SHP77 (cell line): ENCODE measurements at places on chromosomes 12 and 14.
A peak's percentile ranks its signal among the peaks of the same experiment; 100 is the strongest.

DNA sequence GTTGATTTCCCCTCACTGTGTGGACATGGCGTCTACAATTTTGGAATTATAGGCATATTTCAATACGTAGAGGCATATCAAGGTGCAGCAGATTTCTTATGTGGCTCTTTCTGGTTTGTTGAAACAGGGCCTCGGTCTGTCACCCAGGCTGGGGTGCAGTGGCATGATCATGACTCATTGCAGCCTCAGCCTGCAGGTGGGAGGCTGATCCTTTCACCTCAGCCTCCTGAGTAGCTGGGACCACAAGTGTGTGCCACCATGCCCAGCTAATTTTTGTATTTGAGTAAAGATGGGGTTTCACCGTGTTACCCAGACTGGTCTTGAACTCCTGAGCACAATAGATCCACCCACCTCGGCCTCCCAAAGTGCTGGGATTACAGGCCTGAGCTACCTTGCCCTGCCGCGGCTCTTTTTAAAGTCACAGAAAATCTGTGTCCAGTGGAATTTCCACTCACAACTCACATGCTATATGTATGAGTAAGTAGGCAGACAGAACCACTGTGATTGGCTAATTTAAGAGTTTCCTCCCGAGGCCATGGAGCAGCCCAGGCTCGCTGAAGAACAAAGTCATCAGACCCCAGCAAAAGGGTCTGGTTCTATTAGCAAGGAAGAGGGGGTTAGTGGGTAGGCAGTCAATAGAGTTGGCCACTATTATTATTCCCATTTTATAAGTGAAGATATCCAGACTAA, 9.1 kb downstream of the GNG2 start:
- DNase-seq = no peak

DNA sequence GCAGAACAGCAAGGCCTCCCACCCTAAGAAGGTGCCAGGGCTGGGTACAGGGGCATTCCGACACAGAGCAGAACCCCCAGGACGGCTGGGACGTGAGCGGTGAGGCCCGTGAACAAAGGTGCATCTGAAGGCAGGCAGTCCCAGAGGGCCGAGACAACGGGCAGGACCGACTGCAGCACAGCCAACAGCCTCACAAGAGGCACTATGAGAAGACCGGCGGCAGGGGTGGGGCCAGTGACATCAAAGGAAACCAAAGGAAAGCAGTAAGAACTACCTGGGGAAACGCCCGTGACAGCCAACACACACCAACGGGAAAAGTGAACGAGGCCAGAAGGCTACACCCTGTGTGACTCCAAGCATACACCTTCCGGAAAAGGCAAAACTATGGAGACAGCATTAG, 9.1 kb downstream of the BTBD6 start:
- no peak for DNase-seq

DNA sequence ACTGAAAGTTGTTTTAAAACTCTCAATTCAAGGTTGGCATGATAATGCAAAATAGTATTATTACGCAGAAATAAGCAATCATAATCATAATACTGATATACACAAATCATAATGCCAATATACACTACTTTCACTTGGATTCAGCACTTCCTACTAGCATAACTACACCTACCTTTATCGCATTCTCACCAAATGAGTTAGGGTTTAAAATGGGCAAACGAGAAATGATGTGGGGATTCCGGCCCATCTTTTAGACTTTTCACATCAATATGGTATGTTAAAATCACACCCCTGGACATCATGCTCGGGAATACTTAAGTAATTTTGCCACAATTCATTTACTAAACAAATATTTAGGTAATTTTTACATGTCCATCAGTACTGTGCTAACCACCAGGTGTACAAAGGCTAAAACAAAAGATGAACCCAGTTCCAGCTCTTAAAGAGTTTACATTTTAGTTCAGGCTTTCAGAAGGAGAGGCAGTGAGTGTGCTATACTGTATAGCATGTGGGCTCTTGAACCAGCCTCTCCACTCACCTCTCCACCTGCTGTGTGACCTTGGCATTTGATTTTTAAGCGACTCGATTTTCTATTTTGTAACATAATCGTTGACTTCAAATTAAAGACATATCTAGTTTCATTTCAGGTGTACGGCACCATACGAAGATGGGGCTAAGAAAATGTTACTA, 1.1 kb upstream of the USP15 start:
- peak; percentile 59 for DNase-seq

DNA sequence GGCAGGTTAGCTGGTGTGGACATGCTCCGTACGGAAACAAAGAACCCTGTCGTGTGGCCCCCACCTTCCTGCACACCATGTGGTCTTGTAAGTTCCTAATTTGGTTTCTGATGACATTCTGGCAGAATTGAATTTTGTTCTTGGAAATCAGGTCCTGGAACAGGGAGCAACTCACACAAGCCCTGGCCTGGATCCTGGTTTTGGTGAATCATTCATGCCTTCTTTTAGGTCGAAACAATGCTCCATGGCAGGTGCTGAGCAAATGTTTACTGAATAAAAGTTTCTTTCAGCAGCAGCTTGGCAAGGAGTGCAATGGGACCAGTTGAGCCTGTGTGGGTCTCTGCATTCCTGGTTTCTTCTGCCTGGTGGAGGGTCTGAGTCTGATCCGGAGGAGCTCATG, 978.4 kb downstream of the BCL11B start:
- no peak for DNase-seq

GRCh38 chr14:62206456-62206855, 444.2 kb downstream of the SNAPC1 start:
- DNase-seq = no peak

DNA sequence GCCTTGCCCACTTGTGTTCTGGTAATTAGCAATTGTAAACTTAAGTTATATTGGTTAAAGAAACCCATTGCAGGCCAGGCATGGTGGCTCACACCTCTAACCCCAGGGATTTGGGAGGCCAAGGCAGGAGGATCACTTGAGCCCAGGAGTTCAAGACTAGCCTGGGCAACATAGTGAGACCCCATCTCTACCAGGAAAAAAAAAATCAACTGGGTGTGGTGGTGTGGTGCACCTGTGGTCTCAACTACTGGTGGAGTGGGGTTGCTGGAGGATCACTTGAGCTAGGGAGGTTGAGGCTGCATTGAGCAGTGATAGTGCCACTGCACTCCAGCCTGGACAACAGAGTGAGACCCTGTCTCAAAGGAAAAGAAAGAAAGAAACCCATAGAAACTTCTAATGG, 13.7 kb downstream of the YY1 start:
- DNase-seq = no peak
